Right cardiac atrium (tissue), 5 donors: ENCODE measurements at places on chromosomes 3 and 15. TPM values are rescaled to one million over a fixed set of nuclear protein-coding genes. Genes with fewer than 3 reads are reported as not detected.
A peak's percentile ranks its signal among the peaks of the same experiment; 100 is the strongest.

FAM219B gene
- polyA plus RNA-seq, result 44.9 TPM

CCR9 gene
- not detected for polyA plus RNA-seq

LDHAL6B gene
- not detected for polyA plus RNA-seq

DALRD3 gene
- polyA plus RNA-seq, result 8.3 TPM

GOLGA6L7 gene
- not detected for polyA plus RNA-seq

PAK6 gene
- 13.0 TPM for polyA plus RNA-seq

RARRES1 gene
- 25.5 TPM for polyA plus RNA-seq

DNA sequence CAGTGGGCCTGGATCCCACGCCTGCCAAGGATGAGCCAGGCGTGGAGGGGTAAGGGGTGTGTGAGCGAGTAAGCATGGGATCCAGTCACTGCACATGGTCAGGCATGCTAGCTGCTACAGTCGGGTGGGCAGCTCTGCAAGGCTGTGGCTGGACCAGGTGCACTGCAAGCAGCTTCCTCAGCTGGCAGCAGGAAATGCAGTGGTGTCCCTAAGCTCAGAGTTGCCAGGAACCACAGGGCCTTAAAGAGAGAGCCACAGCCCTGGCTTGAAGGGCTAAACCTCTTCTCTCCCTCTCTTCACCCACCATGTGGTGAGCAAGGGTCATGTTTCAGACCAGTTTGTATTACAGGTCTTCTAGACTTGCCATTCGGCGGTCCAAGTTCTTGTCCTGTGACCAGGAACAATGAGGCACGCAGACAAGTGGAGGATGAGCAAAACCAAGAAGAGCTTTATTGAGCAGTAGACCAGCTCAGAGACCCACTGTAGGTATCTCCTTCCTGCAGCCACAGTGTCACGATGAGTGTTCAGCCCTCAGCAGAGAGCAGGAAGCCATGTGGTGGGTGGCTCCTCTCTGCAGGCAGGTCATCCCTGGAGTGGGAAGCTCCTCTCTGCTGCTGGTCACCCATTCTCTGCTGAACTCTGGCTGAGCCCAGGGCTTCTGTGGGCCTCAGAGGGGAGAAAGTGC, 511.9 kb downstream of the PYDC2 start:
- DNase-seq, result no peak

DNA sequence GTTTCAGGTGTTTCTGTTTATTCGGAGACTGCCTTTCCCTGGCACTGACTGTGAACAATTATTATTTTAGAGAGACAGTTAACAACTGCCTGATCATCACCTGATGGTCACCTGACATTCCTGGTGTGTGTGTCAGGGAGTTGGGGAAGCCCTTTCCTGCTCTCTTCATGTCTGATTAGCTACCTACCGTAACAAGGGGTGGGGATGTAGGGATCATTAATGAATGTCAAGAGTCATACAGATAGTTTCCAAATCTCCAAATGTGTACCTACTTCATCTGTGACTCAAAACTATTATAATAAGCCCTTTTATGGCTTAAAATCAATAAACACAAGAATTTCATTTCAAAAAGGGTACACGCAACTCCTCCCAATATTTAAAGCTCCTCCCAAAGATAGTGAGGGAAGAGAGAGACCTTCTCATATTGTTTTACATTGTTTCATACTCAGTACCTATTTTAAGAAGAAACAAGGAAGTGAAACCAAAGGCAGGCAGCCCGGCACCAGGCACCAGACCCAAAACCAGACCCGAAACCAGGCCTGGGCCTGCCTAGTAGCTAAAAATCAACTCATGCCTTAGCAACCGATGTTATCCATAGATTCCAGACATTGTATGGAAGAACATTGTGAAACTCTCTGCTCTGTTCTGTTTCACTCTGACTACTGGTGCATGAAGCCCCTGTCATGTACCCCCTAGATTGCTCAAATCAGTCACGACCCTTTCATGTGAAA, 844.9 kb upstream of the ALCAM start:
- DNase-seq, result no peak

DNA sequence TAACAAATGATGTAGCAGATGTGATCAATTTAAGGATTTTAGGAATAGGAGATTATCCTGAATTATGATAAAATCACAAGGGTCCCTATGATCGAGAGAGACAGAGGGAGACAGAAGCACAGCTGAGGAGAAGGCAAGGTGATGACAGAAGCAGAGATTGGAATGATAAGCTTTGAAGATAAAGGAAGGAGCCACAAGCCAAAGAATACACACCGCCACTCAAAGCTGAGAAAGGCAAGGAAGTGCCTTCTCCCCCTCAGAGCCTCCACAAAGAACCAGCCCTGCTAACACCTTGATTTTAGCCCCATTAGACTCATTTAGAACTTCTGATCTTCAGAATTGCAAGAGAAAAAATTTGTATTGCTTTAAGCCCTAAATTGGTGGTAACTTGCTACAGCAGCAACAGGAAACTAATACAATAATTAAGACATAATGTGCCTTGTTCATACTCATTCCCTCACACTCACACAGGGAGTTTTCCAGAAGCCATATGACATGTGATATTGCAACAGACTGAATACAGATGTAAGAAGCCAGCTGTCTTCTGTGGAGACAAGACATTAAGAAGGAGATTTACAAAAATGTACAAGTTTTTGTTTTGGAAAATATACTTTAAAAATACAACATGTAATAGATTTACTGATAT, 38.2 kb downstream of the TRANK1 start:
- DNase-seq, result no peak

DNA sequence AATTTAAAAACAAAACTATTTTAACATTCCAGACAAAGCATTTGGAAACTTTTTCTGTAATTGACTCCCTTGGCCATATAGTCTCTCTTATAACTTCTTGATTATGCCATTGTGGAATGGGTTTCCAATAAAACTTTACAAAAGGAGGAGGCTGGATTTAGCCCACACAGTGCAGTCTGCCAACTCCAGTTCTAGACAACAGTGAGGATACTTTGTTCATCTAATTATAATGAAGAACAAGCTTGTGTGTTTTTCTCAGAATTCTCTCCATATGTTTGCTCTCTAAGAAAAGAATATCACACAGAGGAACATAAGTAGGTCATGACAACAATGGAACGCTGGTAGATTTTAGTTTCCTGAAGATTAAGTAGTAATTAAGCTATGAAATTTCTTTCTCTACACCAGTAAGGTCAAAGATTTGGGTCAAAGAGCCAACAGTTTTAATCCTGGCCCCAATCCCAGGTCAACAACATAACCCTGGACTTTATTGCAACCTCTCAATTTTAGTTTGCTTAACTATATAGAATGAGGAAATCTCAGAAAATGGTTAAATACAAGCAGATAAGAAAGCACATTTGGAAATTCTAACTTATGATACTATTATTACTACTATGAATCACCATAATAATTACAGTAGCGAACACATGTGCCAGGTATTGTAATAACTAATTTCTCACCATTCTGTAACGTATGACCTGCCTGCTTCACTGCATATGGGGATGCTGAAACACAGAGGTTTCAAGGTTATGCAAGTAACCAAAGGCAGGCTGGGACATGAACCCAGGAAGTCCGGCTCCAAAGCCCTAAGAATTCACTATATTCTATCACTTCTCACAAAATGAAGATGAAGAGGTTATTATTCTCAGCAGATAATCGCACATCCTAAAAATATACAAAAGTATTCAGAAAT, 65.7 kb downstream of the TJP1 start:
- no peak for DNase-seq

- DNase-seq, result no peak
These were observed 210.8 kb upstream of the ARHGEF26 start for GRCh38 chr3:153910387-153910786.

- no peak for DNase-seq
These were observed 113.9 kb downstream of the POLQ start for GRCh38 chr3:121431726-121432517.

- DNase-seq, result peak; percentile 94
These were observed 18.7 kb downstream of the AP3S2 start for GRCh38 chr15:89874926-89875564.
